ENCODE measurements at places on chromosomes 7 and 10.

DNA sequence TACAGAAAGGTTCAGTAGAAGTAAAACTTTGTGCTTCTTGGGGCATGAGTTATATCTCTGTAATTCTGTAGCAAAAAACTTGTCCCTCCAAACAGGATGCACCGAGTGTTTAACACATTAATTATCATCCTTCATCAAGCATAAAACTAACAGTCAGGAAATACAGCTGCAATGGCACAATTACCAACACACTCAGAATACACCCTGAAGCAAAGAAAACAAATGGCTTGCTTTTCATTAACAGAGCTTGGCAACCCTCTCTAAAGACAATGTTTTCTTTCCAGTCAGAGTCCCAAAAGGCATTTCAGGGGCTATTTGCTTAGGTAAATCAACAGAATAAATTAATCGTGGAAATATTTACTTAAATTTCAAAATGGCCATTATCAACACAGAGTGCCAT is 107.7 kb downstream of the ICA1 start:
- no peak for DNase-seq

GRCh38 chr7:46291601-46292150 is 370.6 kb upstream of the IGFBP3 start:
- DNase-seq, result no peak

DNA sequence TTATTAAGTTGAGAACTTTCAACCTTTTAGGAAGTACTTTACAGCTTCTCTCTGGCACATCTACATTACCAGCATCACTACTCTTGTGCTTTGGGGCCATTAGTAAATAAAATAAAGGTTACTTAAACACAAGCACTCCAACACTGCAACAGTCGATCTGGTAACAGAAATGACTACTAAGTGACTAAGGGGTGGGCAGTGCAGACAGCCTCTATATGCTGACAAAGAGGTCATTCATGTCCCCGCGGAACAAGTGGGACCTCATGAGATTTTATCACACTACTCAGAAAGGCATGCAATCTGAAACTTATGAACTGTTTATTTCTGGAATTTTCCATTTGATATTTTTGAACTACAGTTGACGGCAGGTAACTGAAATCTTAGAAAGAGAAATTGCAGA is 111.3 kb upstream of the DNAJB12 start:
- DNase-seq, result no peak

DNA sequence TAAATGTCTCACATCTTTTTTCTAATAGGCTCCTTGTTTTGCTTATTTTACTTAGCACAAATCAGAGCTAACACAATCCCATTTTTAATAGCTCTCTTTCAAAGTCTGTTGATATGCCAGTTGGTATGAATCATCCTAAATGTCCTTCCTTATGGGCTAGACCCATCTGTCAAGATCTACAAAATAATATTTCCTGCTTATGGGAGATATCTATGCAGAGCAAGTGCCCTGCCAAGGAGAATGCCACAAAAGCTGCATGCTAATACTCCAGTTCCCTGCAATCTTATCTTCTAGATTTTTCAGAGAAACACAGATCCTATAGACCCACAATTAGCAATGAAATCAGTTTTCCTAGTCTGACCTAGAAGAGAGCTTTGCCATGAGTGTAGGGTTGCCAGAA is 230.8 kb upstream of the NPVF start:
- DNase-seq, result no peak

- DNase-seq, result no peak
Measured at GRCh38 chr10:82538272-82538671, 663.3 kb downstream of the NRG3 start.

DNA sequence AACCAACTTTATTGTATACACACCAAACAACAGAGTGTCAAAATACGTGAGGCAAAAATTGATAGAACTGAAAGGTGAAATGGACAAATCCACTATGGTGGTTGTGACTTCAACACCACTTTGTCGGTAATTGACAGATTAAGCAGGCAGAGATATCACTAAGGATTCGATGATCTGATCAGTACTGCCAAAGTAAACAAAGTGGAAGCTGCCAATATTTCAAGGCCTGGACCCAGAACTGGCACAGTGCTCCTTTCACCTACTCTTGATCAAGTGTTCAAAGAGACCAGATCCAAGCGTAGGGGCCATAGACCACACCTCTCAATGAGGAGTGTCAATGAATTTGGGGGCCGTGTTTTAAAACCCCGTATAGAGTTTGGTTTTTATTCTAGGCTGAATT is 167.0 kb downstream of the CDK14 start:
- DNase-seq, result no peak

DNA sequence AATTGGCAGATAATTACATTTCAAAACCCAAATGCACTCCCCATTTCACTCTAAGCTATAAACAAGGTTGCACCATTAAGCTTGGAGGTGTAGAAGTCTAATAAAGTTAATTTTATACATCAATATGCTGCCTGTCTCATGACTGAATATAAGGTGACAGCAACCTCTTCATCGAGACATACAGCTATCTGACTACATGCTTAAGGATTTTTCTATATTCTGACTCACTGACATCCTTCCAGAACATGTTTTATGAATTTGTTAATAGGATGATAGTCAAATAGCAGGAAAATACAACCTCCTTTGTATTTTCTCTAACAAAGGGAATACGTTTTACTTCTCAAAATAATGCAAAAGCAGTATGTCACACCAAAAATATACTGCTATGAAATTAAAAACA is 76.6 kb downstream of the NRBF2 start:
- DNase-seq, result no peak

GRCh38 chr10:28875549-28876081 is 198.3 kb downstream of the BAMBI start:
- DNase-seq, result no peak

GRCh38 chr10:21212348-21212747 is 313.1 kb downstream of the SKIDA1 start:
- no peak for DNase-seq

- DNase-seq, result no peak
Measured at GRCh38 chr10:6748029-6748428, 168.0 kb upstream of the PRKCQ start.

DNA sequence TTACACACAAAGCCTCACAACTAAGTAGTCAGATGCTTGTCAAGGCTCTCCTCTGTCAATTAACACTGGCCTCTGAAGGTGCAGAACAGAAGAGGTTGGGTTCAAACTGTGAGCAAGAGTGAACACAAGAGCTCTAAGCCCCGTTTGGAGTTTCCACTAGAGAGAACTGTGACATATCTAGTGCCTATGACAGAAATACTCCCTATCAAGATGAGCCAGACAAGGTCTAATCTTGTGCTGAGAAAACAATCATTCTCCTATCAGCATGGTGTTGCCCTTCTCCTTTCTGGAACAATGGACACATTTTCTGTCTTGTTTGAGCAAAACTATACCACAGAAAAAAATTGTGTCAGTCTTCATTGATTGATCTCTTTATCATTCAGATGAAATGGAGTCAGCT is 62.4 kb upstream of the CCDC71L start:
- no peak for DNase-seq

GRCh38 chr10:107440741-107441140 is 276.2 kb upstream of the SORCS1 start:
- DNase-seq, result no peak

- no peak for DNase-seq
Measured at GRCh38 chr7:31955641-31956040, 114.6 kb downstream of the PDE1C start.

DNA sequence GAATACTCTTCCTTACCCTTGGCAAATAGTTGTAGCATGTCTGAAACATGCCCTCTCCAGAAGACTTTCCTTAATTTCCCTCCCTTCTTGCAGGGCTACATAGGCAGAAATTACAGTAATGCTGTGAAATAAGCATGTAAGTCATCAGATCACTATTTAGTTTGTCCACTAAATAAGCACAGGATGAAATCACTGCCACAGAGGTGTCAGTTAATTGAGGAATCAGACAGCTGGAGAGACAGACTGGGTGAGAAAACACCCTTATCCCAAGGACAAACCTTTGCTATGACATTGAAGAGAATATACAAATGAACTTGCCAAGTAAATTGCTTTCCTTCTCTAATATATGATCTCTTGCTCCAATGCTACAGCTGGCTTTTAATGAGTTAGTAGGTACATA is 129.3 kb downstream of the CHRM2 start:
- no peak for DNase-seq

GRCh38 chr10:76432016-76433012 is 1000.9 kb downstream of the LRMDA start:
- no peak for DNase-seq

DNA sequence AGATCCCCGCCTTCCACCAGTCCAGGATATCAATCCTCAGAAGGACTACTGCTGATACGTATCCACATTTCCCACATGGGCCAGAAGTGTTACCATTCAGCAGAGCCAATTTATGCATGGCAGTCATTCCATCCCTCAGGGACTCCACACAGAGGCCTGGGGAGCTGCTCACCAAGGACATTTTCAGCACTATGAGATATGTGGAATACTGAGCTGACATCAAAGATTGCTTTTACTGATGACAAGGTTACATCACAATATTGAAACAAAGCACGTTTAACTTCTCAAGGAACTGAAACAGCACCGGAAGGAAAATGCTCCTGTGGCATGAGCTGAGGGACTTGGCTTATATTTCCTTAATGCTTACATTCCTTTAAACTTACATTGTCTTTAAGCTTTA is 335.1 kb downstream of the BMPER start:
- DNase-seq, result no peak

DNA sequence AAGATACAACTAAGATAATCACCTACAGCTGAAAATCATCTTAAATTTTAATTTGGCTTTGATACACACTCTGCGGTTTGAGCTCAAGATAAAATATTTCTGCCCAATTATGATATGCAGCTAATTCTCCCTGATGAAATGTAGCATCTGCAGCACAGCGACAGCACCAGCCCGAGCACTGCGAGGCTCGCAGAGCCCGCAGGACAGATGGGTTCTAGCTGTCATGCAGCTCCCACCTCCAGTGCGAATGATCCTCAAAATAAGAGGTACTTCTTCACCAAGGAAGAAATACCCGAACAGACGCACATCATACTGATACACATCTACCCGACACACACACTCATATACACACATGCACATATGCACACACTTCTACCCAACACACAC is 457.6 kb downstream of the PTPRN2 start:
- no peak for DNase-seq

GRCh38 chr10:130492266-130492934 is 356.2 kb downstream of the GLRX3 start:
- no peak for DNase-seq

DNA sequence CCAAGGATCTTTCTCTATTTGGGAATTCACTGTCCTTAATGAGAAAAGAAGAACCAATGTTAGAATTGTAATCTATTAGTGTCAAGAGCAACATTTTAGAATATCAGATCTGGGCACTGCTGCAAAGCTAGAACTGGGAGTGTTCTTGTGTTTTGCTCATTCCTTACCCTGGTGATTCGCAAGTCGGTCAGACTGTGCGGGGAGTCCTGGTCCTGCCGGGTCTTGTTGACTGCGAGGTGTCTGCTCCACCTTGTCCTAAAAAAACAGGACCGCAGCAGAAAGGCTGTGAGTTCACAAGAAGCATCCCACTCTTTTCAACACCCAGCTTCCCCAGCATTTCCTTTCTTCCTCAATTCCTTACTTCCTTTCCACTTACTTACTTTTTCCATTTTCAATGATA is 79.0 kb downstream of the GRB10 start:
- no peak for DNase-seq

DNA sequence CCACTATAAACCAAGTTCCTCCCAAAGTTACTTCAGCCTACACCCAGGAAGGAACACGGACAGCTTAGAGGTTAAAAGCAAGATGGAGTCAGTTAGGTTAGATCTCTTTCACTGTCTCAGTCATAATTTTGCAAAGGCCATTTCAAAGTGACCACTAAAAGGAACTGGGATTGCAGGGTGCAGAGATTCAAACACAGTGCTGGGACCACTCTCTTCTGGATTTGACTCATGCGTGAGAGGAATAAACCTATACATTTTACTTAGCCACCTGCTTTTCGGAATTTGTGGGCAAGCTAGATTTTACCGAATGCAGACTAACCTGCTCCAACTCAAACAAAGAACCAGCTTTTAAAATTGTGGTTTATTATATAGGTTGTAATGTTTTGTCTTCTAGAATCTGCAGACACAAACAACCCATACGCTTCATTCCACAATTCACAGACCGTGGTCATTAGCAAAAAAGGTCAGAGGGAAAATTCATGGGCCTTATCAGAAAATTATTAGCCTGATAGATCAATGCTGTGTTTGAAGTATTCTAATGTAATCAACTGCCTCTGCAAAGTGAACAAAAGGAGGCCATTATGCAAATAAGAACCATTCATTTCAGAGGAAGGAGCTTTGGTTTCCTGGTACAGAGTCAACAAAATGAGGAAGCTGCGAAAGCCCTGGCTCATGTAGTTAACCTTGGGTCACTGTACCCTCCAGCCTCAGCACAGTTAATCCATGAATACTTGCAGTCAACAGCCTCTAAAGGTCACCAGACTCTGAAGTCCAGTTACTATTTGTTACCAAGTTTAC is 342.7 kb upstream of the KLF6 start:
- no peak for DNase-seq

DNA sequence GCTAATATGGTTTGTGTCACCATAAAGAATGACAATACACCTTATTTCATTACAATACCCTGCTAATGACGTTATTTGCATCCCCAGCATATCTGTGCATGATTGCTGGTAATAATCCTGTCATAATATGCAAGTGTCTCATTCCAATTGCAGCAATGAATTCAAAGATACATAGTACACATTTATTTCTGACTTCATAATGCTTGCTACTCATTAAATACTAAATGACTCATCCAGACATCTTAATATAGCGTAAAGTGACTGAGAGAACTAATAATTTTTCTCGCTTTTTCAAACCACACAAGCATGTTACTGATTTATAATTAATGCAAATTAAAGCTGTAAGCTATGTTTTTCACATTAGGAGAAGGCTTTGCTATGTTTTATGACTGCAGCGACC is 234.7 kb upstream of the MDFIC start:
- no peak for DNase-seq

DNA sequence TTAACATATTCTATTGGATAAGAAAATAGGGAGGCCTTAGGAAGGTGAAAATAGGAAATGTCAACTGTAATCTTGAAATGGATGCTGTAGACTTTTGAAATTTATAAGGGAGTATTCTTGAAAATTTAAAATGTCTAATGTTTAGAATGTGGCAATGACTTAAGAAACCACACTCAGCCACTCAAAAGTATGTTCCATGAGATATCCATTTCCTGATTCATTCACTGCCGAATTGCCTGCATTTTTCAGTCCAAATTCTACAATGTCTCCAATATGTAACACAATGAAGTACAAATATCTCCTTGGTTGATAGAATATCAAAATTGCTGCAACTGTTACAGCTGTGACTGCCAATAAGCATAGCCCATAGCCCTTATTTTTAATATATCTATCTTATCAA is 25.9 kb downstream of the PRKG1 start:
- DNase-seq, result no peak

GRCh38 chr10:92407305-92408016 is 116.5 kb downstream of the MARCHF5 start:
- DNase-seq, result no peak
